ENCODE measurements at places on chromosomes 6 and 20.

GRCh38 chr20:51446230-51446629, 96.3 kb downstream of the NFATC2 start:
- DNase-seq, result no peak

GRCh38 chr6:88725111-88725975, 238.1 kb downstream of the RNGTT start:
- no peak for DNase-seq

- no peak for DNase-seq
These were observed 1459.9 kb downstream of the GRIK2 start for GRCh38 chr6:102853249-102853955.

- no peak for DNase-seq
These were observed 175.5 kb downstream of the TAF4 start for GRCh38 chr20:61890210-61890609.

GRCh38 chr6:147103694-147104093, 100.5 kb upstream of the STXBP5 start:
- peak; percentile 24 for DNase-seq

- DNase-seq, result no peak
These were observed 3.9 kb upstream of the FITM2 start for GRCh38 chr20:44314870-44315269.

GRCh38 chr6:153436351-153436750, 305.3 kb upstream of the RGS17 start:
- DNase-seq, result no peak

GRCh38 chr20:60053818-60054190, 95.6 kb downstream of the CDH26 start:
- DNase-seq, result no peak

DNA sequence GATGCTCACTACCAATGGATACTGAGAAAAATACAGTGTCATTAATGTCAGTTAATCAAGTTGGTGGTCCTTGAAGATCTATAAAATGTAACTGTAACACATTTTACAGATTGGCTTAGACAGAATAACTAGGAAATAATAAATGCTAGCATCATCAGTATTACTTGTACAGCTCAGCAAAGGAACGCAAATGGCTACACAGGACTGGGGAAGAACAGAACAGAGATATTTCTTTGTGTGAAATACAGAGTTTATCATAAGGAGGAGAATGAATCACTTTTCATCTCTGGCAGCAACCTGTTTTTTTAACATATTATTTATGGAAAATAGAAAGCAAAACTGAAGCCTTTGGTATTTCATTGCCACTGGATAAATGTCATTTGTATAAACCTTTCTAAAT, 8.2 kb upstream of the QKI start:
- no peak for DNase-seq

DNA sequence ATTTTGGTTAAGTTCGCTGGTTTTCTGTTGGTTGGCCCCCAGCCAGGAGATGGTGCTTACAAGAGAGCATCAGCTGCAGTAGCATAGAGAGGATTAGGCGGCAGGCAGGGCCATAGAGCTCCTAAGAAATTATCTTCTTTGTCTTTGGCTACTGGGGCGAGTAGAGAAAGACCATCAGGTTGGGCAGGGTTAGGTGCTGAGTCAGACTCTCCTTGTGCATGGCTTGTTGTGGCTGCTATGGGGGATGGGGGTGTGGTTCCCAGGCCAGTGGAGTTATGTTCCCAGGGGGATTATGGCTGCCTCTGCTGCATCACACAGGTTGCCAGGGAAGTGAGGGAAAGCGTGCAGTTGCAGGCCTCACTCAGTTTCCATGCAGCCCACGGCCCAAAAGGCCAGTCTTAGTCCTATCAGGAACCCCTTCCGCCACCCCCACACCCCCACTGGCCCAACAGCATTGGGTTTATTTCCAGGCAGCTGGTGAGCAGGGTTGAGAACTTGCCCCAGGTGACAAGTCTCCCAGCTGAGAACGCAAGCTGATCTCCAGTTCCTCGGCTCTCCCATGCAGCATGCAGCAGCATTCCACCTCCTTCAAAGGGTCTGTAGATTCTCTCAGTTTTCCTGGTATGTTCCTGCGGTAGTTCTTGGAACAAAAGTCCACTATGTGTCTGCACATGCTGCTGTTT, 243.7 kb downstream of the UTRN start:
- DNase-seq, result no peak

DNA sequence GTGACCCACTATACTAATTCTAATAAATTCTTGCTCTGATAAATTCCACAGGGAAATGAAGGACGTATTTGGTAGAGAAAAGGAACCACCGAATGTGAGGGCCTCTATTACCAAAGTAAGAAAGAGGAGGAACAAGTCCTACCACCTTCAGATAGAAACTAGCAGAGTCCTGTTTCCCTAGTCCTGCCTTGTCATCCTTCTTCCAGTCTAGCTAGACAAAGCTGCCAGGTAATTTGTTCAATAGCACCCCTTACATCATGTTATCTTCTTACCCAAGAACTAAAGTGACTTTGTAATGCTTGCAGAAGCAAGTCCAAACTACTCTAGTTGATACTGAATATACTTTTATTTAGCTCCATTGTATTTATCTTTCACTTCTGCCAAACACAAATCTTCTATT, 29.3 kb upstream of the FAM83B start:
- DNase-seq, result no peak

DNA sequence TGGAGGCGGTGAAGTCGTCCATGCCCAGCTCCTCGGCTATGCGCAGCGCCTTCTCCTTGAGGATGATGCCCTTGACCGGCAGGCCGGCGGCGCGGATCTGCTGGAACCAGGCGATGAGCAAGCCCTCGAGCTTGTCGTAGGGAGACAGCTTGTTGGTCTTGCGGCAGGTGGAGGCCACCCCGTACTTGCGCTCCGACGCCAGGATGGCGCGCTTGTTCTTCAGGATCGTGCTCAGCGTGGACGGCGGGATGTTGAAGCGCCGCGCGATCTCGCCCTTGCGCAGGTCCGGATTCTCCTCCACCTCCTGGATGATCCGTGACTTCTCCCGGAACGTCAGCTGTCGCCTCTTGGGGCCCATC, 435 bp downstream of the CENPB start:
- no peak for DNase-seq

DNA sequence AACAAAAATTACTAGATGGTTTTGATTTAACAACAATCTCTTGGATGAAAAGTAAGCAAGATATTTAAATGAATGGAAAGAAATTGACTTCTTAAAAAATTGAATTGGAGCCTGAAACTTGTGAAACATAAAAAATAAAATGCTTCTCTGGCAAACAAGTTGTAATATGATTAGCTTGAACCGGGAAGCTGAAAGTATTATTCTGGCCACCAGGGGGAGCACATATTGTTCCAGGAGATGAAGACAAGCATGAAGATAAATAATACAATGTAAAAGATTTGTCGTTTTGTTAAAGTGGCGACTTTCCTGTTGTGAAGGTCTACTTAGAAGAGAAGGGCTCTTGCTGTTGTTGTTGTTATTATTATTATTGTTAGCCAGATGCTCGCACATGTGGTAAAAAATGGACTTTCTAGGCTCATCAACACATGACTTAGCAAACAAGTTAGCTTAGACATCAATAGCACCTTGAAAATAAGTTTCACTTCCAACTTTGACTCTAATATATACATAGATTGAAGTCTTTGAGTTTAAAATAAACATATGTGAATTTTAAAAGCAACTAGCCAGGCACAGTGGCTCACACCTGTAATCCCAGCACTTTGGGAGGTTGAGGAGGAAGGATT, 14.2 kb downstream of the PAX1 start:
- DNase-seq, result peak; percentile 22

- DNase-seq, result peak; percentile 51
These were observed 85.3 kb downstream of the JARID2 start for GRCh38 chr6:15331143-15331542.

DNA sequence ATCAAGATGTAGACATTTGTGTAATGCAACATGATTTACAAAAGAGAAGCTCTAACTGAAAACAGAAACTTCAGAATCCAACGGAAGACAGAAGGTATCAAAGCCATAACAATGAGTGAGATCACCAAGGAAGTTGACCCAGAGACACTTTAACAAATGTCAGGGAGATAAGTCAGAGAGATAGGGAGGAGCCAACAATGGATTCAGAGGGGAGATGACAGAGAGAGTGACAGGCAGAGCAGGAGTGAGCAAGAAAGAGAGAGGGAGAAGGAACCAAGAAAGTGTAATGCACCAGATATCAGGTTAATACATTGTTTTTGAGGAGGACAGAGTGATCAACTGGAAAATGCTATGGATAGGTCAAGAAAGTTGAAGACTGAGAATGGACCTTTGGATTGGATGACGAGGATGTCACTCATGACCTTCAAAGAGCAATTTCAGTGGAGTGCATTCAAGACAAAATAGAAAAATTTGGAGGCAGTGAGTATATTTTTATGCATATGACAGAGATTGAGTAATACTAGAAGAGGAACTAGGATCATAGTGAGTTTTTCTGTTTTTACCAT, 86.6 kb downstream of the TRDN start:
- DNase-seq, result no peak

DNA sequence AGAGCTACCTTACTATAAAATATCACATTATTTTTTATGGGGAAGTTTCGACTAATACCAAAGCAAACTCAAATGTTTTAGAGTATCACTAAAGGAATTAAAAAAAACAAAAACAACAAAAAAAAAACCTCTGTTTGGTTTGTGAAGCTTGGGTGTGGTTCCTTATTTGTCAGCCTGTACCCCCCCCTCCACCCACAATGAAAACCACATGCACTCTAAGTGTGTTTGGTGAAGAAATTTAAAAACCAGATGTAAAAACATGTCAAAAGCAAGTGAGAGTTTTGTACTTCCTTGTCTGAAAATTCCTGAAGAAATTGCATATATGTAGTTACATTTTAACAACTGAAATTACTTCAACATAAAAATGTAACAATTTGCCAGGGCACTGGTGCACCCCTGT, 3.1 kb downstream of the STK38 start:
- DNase-seq, result peak; percentile 56

DNA sequence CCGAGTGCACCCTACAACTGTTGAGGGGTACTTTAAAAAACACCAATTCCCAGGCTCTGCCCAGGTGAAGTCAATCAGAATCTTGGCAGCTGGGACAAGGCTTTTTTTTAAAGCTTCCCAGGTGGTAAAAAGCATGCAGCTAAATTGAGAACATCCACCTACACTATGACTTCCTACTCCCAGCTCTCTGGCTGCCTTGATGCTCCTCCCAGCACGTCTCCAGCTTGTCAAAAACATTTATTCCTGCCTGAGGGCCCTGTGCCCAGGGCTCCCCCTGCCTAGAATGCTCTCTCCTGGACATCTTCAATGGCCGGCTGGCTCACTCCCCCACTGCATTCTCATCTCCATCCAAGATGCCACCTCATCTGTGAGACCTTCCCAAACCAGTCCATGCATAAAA, 9.9 kb downstream of the ZBTB24 start:
- DNase-seq, result no peak

GRCh38 chr6:165585060-165585459, 78.0 kb downstream of the PDE10A start:
- no peak for DNase-seq

DNA sequence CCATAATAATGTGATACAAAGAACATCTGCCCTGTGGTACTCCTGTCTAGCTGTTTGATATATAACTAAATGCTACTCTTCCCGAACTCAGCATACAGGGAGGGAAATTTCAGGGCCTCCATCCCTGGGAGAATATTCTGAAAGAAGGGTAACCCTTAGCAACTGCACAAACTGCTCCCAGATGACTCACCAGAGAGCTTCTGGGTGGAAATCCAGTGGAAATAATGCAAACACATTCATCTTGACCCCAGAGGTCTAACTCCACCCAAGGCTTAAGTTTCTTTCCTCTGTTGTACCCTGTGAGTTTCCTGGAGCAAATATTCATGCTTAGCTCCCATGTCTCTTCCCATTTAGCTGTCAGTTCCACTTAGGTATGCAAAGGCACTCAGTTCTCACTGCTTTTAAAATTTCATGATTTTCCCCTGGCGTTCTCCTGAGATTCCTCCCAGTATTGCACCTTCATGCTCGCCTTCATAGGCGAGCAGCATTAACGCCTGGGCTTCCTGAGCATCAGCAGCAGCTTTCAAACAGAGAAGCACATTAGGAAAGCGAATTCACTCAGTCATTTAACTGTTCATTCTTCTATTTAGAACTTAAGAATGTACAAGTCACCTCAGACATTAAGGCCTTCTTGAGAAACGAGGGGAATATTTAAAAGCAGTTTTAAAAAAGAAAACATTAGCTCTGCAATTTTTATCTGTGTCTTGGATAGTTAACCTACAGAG, 43.8 kb upstream of the LAMA4 start:
- no peak for DNase-seq

DNA sequence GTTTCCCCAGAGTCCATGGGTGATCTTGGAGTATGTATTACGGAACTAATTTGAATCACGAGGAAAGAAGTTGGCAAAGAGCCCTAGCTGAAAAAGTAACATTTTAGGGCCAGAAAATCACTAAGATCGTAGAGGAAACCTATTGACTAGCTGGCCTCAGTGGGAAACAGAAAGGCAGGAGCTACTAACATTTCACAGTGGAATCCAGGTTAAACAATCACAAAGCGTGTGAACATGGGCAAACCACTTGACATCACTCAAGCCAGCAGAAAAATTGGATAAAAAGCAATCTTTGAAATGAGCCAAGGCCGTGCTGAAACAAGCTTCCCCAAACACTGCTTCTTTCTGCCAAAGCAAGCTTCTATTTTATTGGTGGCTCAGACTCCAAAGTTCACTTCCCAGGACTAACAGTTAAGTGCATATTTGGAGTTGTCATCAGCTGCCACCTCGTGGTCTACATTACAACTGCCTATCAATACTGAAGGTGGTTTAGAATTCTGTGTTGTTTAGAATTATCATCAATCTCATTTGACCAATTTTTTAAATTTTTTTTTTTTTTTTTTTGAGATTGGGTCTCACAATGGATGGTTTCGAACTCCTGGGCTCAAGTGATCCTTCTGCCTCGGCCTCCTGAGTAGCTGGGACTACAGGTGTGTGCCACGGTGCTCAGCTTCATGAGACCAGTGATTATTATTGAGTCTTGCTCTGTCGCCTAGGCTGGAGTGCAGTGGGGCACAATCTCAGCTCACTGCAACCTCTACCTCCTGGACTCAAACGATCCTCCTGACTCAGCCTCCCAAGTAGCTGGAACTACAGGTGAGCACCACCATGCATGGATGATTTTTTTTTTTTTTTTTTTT, 10.6 kb downstream of the RPS10 start:
- DNase-seq, result peak; percentile 90
